ENCODE measurements at places on chromosomes 7 and 10. TPM values are rescaled to one million over a fixed set of nuclear protein-coding genes. Genes with fewer than 3 reads are reported as not detected.

DNA sequence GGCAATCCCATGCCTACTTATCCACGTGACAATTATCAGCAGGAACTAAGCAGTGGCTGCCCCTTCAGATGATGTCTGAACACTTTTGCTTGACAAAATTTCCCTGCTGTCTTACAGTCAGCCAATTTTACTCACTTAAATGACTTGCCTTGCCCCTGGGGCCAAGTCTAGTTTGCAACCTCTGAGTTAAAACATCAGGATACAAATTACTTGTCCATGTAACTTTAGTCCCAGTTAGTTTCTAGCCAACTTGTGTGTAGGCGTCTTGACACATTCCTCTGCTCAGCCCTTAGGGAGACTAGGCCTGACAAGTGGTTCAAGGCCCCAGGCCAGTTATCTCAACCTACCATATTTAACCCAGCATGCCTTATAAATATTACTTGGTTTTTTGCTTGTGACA, 11.6 kb upstream of the TYSND1 start:
- DNase-seq, result no peak

- DNase-seq, result no peak
Measured at GRCh38 chr10:790821-791551, 101.5 kb upstream of the DIP2C start.

GRCh38 chr7:11858622-11859302, 26.8 kb upstream of the THSD7A start:
- DNase-seq, result no peak

- no peak for DNase-seq
Measured at GRCh38 chr10:108104551-108105156, 940.1 kb upstream of the SORCS1 start.

DNA sequence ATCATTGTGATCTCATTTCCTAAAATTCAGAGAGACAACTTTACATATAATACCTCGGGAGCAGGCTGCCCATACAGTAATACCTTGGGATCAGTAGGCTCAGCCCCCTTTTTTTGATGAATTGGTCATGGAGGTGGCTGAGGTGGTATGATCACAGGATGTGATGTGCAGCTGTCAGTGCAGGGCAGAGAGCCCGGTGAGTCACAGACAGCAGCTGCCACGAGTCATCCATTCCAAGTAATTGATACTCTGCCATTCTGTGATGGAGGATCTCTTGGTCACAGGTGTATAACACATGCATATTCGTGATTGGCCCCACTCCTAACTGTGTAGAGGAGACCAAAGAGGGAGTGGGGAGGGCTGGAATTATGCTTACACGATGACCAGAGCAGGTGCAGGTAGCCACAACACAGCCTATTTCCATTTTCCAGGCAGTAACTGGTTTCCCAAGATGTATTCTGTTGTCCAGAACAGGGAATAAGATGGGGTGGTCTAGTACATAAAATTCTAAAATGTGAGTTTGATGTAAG, 14.1 kb downstream of the NRCAM start:
- no peak for DNase-seq

Gene EPHA1
- 0.02 TPM for polyA plus RNA-seq

GRCh38 chr10:115572740-115573455, 479.7 kb downstream of the ATRNL1 start:
- no peak for DNase-seq

- no peak for DNase-seq
Measured at GRCh38 chr10:112985690-112986543, 35.9 kb downstream of the TCF7L2 start.

GRCh38 chr7:131352032-131352431, 24.4 kb downstream of the MKLN1 start:
- no peak for DNase-seq

Measured in right cardiac atrium (tissue), 5 donors.